ENCODE measurements at places on chromosomes 4 and X.

GRCh38 chr4:38829237-38829636, 24.6 kb upstream of the TLR1 start:
- no peak for DNase-seq

DNA sequence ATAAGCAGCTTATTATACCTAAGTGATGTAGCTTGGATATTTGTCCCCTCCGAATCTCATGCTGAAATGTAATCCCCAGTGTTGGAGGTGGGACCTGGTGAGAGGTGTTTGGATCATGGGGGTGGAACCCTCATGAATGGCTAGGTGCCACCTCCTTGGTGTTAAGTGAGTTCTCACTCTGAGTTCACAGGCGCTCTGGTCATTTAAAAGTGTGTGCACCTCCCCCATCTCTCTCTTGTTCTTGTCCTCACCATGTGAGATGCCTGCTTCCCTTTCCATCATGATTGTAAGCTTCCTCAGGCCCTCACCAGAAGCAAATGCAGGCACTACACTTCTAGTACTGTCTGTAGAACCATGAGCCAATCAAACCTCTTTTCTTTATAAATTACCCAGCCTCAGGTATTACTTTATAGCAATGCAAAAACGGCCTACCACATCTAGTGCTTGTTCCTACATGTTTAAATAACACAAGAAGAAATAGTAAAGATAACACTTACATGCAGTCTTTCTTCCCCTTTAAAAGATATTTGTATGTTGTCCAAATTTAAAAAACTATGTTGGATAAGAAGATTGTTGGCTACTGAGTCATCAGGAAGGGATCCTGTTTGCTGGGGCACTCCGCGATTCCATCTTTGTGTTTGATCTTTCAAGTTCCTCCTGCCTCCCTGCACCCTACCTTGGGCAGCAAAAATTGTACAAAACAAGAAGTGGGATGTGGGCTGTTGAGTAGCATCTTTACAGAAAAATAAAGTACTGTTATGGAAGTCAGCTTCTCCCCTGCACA, 29.7 kb downstream of the PPP1R2C start:
- DNase-seq, result no peak

DNA sequence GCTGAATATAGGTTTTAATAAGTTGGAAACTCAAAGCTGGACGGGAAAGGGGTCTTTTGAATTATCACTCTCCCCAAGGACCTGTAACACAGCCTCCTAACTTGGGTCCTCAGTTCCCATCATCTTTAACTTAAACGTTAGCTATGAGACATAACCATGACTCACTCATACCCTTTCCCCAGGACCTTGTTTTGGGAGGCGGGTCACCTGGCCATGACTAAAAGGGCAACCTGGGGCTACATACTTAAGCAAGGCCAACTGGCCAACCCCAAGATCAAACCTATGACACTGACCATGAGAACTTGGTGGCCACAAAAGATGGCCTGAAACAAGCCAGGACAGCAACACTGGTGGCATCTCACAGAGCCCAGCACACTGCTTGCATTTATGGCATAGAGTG, 89.0 kb downstream of the SH3KBP1 start:
- DNase-seq, result no peak

- no peak for DNase-seq
Measured at GRCh38 chrX:39750256-39750790, 347.4 kb downstream of the BCOR start.

DNA sequence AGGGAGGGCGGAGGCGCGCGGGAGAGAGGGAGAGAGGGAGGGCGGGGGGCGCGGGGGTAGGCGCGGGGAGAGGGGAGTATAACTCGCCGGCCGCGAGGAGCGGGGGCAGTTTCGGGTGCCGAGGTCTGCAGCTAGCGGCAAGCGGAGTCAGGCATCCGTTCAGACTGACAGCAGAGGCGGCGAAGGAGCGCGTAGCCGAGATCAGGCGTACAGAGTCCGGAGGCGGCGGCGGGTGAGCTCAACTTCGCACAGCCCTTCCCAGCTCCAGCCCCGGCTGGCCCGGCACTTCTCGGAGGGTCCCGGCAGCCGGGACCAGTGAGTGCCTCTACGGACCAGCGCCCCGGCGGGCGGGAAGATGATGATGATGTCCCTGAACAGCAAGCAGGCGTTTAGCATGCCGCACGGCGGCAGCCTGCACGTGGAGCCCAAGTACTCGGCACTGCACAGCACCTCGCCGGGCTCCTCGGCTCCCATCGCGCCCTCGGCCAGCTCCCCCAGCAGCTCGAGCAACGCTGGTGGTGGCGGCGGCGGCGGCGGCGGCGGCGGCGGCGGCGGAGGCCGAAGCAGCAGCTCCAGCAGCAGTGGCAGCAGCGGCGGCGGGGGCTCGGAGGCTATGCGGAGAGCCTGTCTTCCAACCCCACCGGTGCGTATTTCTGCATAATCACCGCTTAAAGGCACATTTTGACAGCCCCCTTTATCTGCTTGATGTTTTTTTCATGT, at the start of gene POU4F2:
Gene POU4F2, plus strand, starts transcription at position 108 of the 720 bp plus-strand sequence. Its CDS starts 248 bp downstream, at position 356.
- no peak for DNase-seq

All from activated CD4-positive, CD25-positive, alpha-beta regulatory T cell (primary cell).